ENCODE measurements at places on chromosomes 1 and 21.

DNA sequence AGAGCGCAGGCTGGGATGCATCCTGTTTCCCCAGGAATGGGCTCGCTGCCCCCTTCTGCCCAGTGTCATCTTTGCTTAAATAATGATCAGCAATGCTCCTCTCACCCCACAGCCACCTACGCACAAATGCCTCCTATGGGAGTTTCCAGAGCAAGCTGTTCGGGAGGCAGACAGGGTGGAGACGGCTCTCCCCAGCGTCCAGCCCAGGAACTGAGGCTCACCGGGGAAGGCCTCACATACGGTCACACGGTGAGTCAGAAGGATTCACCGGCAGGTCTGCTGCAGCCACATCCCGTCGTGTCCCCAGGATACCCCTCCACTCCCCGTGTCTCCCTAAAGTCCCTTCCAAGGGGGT is 40.3 kb upstream of the RUNX3 start:
- DNase-seq: no peak

- no peak for DNase-seq
Measured at GRCh38 chr1:111739925-111740765, 950 bp upstream of the INKA2 start.

DNA sequence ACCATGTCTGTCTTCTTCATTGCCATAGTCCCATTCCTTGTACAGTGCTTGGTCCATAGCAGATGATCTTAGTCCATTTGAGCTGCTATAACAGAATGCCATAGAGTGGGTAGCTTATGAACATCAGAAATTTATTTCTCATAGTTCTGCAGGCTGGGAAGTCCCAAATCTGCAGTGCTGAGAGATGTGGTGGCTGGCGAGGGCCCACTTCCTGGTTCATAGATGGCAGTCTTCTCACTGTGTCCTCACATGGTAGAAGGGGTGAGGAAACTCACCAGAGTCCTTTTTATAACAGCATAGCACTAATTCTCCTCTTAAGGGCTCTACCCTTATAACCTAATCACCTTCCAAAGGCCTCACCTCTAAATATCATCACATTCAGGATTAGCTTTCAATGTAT is 23.1 kb upstream of the RAP1A start:
- no peak for DNase-seq

- no peak for DNase-seq
Measured at GRCh38 chr1:61639608-61640336, 85.2 kb downstream of the TM2D1 start.

DNA sequence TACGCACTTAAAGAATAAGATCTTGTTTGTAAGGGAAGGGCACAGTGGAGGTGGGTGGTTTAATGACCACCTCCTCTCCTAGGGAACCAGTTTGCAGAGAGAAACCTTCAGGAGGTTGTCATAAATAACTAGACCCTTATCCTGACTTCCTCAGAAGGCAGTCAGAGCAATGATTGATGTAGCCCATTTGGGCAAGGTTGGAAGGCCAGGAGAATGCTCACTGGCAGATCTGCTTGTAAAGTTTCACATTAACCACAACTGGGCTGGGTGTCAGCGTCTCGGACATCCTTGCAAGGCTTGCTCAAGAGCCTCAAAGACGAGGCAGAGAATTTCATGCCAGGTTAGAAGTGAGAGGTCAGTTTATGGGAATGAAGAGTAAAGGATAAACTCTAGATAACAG is 87.6 kb upstream of the TRABD2B start:
- no peak for DNase-seq

GRCh38 chr21:34039678-34040382 is 33.5 kb upstream of the MRPS6 start:
- no peak for DNase-seq

- no peak for DNase-seq
Measured at GRCh38 chr1:26726784-26727183, 31.0 kb downstream of the ARID1A start.

DNA sequence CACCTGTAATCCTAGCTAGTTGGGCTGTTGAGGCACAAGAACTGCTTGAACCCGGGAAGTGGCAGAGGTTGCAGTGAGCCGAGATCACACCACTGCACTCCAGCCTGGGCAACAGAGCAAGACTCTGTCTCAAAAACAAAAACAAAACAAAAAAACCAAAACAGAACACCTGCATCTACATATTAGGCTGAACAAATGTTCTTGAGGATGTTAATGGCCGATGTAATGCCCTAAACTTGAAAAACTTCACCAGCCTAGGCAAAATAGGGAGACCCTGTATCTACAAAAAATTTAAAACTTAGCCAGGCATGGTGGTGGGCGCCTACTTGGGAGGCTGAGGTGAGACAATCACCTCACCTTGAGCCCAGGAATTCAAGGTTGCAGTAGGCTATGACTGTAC is 17.8 kb downstream of the GPBP1L1 start:
- no peak for DNase-seq

GRCh38 chr21:39116761-39117439 is 66.4 kb downstream of the PSMG1 start:
- no peak for DNase-seq

GRCh38 chr1:169681140-169681539 is 30.3 kb downstream of the SELL start:
- DNase-seq: no peak

GRCh38 chr1:5098981-5099385 is 444.6 kb downstream of the AJAP1 start:
- DNase-seq: no peak

DNA sequence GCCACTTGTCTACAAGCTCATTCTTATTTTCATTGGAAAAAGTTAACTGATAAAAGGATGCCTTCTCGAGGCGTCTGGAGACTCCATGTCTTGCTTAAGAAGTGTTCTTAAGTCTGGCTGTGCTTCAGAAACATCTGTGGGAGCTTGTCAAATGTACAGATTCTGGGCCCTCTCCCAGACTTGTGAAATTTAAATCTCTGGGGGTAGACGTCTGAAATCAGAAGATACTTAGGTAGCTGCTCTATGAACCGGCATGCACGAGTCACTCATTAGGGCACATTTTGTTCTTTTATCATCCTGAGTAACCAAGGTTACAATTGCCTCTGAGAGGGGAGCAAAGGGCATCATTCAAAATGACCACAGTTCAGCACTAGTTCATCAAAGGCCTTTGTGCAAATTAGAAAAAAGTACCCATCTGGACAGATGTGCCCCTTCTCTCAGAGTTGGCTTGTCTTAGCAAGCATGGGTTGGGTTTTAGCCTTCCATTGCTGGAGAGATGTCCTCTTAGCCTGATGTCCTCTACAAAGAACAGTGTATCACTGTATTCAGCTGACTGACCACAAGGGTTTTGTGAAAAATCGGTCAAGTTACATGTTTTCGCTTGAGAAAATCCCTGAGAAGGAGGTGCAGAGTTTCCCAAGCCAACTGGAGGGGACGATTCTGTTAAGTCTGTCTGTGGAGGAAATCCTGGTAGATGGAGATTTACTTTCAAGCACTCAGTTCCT is 156.9 kb downstream of the ASTN1 start:
- no peak for DNase-seq

- no peak for DNase-seq
Measured at GRCh38 chr1:87981810-87982209, 653.1 kb downstream of the LMO4 start.

GRCh38 chr21:45993210-45994085 is 11.9 kb downstream of the COL6A1 start:
- DNase-seq: no peak

- DNase-seq: no peak
Measured at GRCh38 chr1:246580497-246581370, 14.5 kb downstream of the CNST start.
